ENCODE measurements at places on chromosomes 12 and 14.

GRCh38 chr14:104220215-104221070 is 82.1 kb downstream of the KIF26A start:
- no peak for DNase-seq

DNA sequence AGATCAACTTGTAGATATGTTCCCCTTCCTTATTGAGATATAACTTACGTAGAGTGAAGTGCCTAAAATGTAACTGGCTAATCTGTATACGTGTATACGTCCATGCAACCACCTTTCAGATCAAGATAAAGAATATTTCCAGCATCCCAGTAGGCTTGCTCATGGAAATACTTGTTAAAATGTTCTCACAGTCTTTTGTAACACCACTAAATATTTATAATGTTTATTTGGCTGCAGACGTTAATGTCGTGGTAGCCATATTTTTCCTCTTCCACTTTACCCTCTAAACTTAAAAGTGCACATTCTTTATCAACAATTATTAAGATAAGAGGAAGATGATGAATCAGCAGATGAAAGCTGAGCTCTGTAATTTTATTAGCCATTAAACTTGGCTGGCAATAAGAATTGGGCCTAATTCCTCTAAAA is 447.4 kb downstream of the AEBP2 start:
- no peak for DNase-seq

GRCh38 chr12:38771871-38772270 is 133.5 kb downstream of the CPNE8 start:
- no peak for DNase-seq

- no peak for DNase-seq
These were observed 109.4 kb downstream of the DACT1 start for GRCh38 chr14:58747181-58747580.

GRCh38 chr14:81408595-81408994 is 8.5 kb upstream of the STON2 start:
- DNase-seq: no peak

- DNase-seq: no peak
These were observed 355.2 kb downstream of the PCNX1 start for GRCh38 chr14:71262441-71262840.

DNA sequence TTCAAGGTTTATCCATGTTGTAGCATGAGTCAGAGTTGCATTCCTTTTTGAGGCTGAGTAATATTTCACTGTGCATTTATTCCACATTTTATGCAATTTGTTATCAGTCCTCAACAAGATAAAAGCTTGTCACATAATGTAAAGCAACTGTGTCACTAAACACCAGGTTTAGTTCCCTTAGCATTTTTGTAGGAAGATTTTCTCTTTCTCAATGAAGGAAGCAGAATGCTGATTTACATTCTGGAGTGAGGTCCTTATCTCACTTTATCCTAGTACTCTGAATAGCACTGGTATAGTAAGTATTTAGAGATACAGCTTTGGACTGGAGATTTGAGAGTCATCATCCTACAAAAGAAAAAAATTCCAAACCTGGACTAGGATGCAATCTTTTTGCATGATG is 9.8 kb upstream of the EXD2 start:
- no peak for DNase-seq

Data from stimulated activated naive CD4-positive, alpha-beta T cell (primary cell).